Hypothalamus (tissue), 51 donors: ENCODE measurements at places on chromosomes 16 and 17.

- DNase-seq: no peak
Measured at GRCh38 chr17:75937652-75938051, 3.2 kb downstream of the FBF1 start.

DNA sequence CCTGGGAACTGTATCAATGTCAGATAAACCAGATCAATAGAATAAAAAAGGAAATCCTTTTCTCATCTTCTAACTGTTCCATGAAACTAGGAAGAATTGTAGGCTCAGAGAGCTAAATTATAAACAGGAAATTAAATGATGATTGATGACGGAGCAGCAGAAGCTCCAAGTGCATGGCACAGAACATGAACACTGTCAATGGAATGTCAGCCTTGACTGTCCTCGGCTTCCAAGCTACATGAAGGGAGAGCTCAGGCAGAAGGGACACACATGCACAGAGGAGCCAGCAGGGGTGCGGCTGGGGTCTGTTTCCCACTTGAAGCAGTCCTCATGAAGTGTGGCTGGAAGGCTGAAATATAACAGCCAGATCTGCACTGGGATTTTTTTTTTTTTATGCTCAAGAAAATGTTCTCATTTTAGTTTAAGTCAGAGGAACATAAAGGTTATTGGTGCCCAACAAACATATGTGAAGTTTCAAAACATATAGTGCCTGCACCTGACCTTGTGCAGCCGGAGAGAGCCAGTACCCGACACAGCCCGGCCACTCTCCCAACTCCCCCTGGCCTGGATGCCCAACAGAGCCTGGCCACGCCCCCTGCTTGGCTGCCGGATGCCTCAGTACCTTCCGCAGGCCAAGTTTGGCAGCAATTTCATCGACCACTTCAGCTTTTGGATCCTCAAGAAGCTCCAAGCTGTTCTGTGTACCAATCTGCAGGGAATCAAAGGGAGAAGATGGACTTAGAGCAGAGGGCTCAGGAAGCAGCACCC lies 37.0 kb downstream of the NPLOC4 start:
- DNase-seq: no peak

- DNase-seq: no peak
Measured at GRCh38 chr16:1942047-1942809, 771 bp downstream of the MSRB1 start.

DNA sequence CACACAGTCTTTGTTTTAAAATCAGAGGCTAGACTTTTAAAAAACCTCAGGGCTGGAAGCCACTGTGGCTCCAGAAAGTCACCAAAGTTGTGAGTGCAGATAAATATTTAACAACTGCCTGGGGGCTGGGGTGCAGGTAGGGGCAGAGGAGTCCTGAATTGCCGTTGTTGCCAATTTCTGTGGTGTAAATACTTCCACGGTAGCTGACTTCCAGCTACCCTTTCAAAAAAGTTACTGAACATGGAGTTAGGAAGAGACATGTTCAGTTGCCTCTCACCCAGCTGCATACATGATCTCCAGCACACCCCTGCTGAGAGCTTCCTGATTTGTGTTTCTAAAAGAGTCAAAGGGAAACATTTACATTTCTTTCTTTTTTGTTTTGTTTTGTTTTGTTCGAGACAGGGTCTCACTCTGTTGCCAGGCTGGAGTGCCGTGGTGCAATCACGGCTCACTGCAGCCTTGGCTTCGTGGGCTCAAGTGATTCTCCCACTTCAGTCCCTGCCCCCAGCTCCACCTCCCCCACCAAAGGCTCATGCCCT lies 58.7 kb downstream of the PLXDC1 start:
- DNase-seq: no peak

DNA sequence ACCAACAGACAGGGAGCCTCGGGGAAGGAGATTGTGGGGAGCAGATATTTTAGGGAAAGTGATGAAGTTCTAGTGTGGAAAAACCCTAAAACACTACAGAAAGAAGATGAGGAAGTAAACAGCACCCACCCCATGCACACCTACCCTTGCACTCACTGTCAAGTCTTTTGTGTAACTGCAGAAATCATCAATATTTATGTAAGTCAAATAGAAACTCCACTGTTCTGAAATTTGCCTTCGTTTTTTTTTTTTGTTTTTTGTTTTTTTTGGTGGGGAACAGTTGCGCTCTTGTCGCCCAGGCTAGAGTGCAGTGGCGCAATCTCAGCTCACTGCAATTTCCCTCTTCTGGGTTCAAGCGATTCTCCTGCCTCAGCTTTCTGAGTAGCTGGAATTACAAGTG lies 273.4 kb downstream of the CPPED1 start:
- no peak for DNase-seq

DNA sequence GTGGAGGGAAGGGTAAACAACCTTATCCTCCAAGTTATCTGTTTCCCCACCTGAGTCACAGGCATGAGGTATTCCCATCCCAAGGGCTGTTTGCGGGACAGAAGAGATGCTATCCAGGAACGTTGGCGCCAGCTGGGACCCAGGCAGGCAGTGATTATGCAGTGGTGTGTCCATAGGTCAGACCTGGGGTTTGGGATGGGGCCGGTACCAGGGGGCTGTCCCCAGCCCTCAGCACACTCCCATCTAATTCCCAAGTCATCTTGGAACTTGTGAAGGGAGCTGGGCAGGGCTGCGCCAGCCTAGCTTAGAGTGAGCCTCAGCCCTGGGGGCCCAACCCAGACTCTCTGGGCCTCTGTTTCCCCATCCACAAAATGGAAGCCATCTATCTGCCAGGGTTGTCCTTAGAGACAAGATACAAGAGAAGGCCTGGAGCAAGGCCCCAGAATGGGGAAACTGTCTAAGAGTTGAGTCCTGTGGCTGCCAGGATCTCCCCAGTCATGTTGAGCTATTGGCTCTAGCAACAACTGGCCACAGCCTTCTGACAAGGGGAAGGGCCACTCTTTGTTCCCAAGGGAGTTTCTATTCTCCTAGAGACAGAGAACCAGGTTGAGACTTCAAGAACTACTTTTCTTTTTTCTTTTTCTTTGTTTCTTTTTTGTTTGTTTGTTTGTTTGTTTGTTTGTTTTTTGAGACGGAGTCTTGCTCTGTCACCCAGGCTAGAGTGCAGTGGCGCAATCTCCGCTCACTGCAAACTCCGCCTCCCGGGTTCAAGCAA lies 9.8 kb upstream of the JUP start:
- no peak for DNase-seq

GRCh38 chr17:72119873-72120641 lies 763 bp upstream of the SOX9 start:
- DNase-seq: peak; percentile 57

DNA sequence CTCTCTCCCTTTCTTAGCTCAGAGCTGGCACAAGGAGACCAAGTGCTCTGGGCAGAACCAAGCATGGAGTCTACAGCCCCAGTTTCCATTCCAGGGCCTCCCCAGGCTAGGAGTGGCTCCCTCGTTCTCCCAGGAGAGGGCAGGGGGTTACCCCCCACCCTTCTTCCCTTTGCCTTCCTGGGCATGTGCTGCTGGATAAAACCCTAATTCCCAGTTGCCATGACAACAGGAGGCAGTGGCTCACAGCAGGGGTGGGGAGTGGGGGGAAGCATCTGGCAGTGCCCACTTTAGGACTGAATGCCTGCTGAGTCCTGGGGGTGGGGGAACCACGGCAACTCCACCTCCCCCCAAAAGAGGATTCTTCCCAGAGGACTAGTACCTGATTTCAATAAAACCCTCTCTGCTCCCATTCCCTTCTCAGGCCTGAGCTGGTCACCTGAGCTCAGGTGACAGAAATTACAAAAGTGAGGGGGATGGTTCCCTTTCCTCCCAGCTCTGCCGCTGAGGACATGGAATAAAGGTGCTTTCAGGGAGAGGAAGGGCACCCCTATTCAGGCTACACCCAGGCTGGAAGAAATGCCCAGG lies 1.8 kb downstream of the MPP2 start:
- no peak for DNase-seq

DNA sequence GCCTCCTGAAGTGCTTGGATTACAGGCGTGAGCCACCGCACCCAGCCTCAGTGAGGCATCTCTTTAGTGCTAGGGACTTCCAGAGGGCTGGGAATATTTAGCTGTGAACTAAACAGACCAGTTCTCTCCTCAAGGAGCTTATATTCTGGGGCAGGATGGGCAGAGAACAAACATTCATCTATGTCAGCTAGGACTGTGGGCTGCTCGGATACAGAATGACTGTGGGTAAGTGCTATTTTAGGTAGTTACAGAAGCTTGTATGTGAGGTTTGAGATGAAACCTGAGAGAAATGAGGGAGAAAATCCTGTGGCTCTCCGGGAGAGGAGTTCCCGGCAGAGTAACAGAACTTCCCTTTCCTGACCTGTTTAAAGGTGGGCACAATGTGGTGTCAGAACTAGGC lies 6.2 kb upstream of the INPP5K start:
- no peak for DNase-seq
